ENCODE measurements at places on chromosomes 3 and 15. TPM values are rescaled to one million over a fixed set of nuclear protein-coding genes. Genes with fewer than 3 reads are reported as not detected.

The TJP1 gene
- 0.09 TPM for total RNA-seq

DNA sequence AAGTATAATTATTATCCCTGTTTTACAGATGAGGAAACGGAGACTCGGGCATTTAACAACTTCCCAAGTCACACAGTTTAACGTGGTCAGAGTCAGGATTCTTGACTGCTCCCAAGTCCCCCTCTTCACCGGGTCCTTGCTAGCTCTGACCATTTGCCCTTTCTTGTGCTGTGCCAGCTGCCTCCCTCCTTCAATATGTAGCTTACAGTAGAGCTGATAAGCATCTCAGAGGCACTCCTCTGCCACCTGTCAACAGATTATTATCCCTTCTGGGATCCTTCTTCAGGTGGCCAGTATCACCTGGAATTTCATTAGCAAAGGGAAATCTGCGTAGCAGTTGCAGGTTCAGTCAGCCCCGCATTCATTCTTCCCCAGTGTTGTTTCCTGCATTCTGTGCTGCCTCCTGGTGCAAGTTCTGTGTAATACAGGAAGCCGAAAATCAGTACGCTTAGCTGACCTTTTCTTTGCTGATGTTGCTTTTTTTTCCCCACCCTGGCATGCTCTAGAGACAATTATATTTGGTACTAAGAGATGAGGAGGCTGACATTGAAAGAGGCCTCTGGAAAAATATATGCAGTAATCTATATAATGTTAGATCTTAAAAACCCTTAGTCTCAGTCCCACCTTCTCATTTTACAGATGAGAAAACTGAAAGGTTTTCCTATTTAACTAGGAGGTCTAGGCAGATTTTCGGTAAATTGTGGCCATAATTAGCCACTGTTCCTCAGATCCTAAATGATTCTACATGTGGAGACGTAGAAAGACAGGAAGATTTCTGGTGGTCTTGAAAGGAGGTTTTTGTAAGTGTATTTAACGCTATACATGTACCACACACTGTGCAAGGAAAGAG, 24.8 kb downstream of the TMOD2 start:
- DNase-seq: peak; percentile 64

The AHSG gene
- total RNA-seq: not detected

GRCh38 chr3:14849638-14850230, 31.0 kb downstream of the FGD5 start:
- no peak for DNase-seq

Measured in activated CD4-positive, alpha-beta T cell treated with anti-CD3 and anti-CD28 coated beads for 36 hours (primary cell).